ENCODE measurements at places on chromosomes 4 and X. TPM values are rescaled to one million over a fixed set of nuclear protein-coding genes. Genes with fewer than 3 reads are reported as not detected.
A peak's percentile ranks its signal among the peaks of the same experiment; 100 is the strongest.

The SHOX gene
- 13.4 TPM for total RNA-seq

- peak; percentile 42 for DNase-seq
Observed at GRCh38 chr4:142558851-142559250, 287.2 kb downstream of the INPP4B start.

- DNase-seq = no peak
Observed at GRCh38 chr4:182619660-182620059, 297.5 kb downstream of the DCTD start.

- DNase-seq = peak; percentile 22
Observed at GRCh38 chr4:47733302-47734175, 104.3 kb downstream of the CORIN start.

- no peak for DNase-seq
Observed at GRCh38 chr4:52822972-52823701, 39.0 kb upstream of the RASL11B start.

DNA sequence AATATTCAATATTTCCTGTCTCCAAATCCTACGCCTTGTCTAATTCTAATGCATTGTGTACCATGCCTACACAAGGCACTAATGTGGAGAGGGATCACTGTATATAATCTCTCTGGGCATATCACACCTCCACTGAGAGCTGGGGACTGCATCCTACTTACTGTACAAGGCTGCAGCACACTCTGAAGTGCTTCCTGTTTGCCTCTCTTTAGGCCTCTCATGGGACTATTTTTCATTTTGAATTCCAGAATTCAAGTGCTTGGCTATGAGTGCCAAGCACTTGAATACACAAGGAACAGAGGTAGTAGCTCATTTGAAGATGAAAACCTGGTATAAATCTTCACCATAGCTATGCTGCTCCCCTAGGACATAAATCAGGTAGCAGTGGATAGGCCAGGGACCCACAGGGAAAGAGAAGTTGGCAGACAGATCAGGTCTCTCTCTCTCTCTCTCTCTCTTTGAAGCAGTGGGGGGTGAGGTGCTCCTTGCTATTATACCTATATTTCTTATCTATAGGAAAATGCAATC lies 229.7 kb upstream of the MBNL3 start:
- DNase-seq = no peak

The VAMP7 gene
- 49.9 TPM for total RNA-seq

DNA sequence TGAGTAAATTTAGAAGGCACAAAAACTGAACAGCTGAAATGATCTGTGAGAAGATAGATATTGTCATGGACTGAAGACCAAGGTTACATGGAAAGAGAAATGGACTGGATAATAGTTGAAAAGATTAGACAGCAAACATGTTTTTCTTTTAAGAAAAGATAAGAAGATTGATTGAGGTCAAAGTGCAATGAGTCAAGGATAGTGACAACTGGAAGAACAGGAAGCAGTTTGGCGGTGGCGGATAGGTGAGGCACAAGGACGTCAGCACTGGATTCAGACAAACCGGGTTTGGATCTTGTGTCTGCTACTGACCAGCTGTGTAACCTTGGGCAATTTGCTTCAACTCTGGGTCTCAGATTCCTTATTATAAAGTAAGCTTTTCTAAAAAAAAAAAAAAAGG lies 2.0 kb upstream of the HPGD start:
- DNase-seq = peak; percentile 61

DNA sequence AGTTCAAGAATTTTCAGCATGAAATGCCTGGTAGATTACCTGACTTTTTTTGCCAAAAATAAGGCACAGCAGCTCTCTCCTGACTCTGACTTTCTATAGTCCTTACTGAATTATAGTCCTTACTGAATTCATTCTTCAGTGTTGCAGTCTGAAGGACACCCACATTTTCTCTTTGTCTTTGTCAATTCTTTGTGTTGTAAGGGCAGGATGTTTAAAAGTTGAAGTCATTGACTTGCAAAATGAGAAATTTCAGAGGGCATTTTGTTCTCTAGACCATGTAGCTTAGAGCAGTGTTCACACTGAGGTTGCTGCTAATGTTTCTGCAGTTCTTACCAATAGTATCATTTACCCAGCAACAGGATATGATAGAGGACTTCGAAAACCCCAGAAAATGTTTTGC lies 168.0 kb downstream of the SOWAHB start:
- DNase-seq = no peak

The MAGEA12 gene
- not detected for total RNA-seq

The KIAA1210 gene
- not detected for total RNA-seq

- DNase-seq = peak; percentile 10
Observed at GRCh38 chrX:97685753-97686152, 802.0 kb downstream of the RPA4 start.

DNA sequence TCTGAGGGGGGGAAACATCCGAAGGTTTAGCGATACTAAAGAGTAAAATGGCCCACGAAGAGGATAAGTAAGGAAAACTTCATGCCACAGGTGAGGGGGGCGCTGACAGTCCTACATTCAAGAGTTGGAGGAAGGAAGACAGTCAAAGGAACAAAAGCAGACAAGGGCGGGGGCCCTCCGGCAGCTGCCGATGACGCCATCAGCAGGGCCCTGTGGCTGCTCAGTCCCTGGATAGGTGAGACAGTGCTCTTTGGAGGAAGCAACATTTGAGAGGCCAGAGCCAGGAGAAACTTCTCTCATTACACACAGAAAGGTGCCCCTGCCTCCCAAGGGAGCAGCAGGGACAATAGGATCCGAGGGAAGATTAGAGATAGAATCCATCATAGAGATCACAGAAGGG lies 41.5 kb downstream of the RAB40AL start:
- peak; percentile 27 for DNase-seq

The NPY5R gene
- not detected for total RNA-seq

- no peak for DNase-seq
Observed at GRCh38 chrX:39253551-39253950, 452.3 kb downstream of the MID1IP1 start.
